ENCODE measurements at places on chromosomes 6 and 20.

- no peak for DNase-seq
These were observed 31.5 kb downstream of the AAR2 start for GRCh38 chr20:36267605-36268381.

- DNase-seq: no peak
These were observed 6.0 kb downstream of the FUCA2 start for GRCh38 chr6:143505537-143505936.

DNA sequence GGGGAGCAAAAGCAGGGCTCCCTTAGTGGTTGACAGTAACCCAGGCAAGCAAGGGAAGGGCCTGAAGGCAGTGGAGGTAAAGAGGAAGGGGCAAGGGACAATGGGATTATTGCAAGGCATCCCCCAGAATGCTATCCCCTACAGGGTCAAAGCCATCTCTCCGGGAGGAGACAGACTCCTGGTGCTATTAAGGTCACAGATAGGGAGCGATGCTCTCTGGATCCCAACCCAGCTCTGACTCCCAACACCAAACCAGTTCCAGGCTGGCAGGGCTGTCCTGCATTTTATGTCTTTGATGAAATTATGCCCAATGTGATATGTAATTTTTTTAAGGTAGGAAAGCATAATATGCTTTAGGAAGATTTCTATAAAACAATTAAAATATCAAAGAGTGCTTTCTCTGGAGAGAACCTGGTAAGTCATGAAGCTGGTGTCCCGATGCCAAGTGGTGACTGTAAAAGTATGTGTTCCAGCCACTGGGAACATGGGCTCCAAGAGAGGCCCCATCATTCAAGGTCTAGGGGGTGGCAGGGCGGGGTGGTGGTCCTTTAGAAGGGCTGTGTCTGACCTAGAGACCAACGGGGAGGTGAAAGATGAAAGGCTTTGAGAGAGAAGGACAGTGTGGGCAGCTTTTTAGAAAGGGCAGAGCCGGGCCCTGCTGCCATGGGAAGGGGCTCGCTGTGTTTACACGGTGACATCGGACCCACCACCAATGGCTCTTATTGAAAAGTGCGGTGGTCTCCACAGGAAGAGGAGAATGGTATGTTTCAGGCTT lies 276.5 kb downstream of the CDC5L start:
- no peak for DNase-seq

GRCh38 chr6:21740376-21741124 lies 147.0 kb downstream of the SOX4 start:
- DNase-seq: no peak

GRCh38 chr6:15265787-15266186 lies 19.9 kb downstream of the JARID2 start:
- DNase-seq: no peak

Measured in stimulated activated CD4-positive, alpha-beta T cell treated with anti-CD3 and anti-CD28 coated beads, Interleukin-4, amount 100 ng/mL, for 4 hours (primary cell).